ENCODE measurements at places on chromosomes 13 and 19.

DNA sequence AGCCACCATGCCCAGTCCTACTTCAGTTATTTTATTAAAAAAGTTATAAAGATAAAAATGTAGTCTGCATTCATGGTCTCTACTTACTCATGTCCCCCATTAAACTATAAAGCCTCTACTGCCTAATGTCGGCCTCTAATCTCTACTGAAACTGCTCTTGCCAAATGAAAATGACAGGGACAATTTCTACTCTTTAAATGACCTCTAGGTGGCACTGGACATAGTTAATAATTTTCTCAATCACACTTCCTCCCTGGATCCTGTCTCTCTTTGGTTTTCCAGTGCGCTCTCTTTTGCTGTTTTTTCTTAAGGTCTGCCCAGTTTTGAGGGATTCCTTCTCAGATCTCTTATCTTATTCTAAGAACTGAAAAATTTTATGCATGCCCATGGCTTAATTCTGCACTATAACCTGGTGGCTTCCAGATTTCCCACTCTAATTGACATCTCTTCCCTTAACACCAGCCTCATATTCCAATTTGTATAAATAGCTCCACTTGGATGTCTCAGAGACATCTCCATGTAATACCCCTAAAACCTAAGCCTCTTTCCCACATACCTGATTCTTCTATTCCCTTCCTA, 54.3 kb downstream of the MTMR6 start:
- no peak for DNase-seq

DNA sequence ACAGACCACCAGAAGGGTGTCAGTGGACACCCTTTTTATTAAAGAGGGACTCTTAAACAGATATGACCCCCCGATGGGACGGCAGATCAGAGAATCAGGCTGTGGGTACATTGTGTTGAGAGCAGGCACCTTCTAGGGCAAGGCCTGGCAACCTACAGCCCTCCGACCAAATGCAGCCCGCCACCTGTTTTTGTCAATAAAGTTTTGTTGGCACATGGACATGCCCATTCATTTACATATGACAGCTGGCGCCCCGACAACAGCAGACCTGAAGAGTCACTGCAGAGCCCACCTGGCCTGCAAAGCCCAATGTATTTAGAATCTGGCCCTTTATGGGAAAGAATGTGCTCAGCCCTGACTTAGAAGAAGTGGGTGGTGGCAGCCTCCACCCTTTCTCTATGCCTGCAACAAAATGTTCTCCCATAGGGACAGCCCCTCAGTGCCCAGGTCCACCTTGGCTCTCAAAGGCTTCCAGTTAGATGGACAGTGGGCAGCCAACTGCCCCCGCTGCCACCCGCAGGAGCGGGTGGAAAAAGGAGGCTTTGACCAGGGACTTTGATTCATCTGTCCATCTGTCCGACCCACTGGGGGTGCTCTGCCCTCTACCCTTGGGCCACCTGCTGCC, 184.9 kb downstream of the PTPRS start:
- DNase-seq: peak; percentile 23

- no peak for DNase-seq
Measured at GRCh38 chr19:2645826-2646225, 56.7 kb downstream of the GNG7 start.

GRCh38 chr13:97188207-97188606, 33.9 kb upstream of the MBNL2 start:
- DNase-seq: no peak

GRCh38 chr19:1035998-1036621, 3.8 kb upstream of the ABCA7 start:
- no peak for DNase-seq

- DNase-seq: no peak
Measured at GRCh38 chr13:93147298-93147645, 79.3 kb upstream of the GPC6 start.

DNA sequence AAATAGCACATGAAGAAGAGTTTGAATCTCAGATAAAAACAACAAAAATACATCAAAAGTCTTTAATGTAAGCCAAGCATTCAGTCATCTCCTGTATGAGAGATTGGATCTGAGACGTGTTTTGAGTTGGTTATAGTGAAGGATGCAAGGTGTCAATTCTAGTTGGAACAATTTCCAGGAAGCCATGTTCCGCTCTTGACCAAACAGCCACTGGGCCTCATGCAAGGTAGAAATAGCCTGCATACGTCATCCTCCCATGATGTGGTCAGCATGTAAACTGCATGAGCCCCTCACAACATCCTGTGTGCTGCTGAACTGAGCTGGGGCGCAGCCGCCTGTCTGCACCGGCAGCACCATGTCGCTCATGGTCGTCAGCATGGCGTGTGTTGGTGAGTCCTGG, at the start of gene KIR3DL3:
Gene KIR3DL3, plus strand, starts transcription at position 301 of the 400 bp plus-strand sequence. Its CDS starts 55 bp downstream, at position 356.
- no peak for DNase-seq

GRCh38 chr13:47875201-47875600, 125.9 kb downstream of the SUCLA2 start:
- DNase-seq: no peak

GRCh38 chr19:1450735-1451731, 1.1 kb downstream of the APC2 start:
- no peak for DNase-seq

- DNase-seq: no peak
Measured at GRCh38 chr19:6887316-6887715, at the start of gene ADGRE1. Gene ADGRE1 (plus strand): TSS chr19:6887579. CDS start chr19:6887609, 30 bp downstream.

- no peak for DNase-seq
Measured at GRCh38 chr19:41415154-41415571, 12.0 kb downstream of the B3GNT8 start.

- DNase-seq: no peak
Measured at GRCh38 chr13:44710576-44710975, 134.4 kb upstream of the TSC22D1 start.

GRCh38 chr19:5193192-5193591, 147.4 kb downstream of the PTPRS start:
- no peak for DNase-seq

GRCh38 chr19:46878613-46879375, 18.0 kb downstream of the ARHGAP35 start:
- DNase-seq: no peak

GRCh38 chr19:58010507-58010906, 7.9 kb upstream of the ZNF606 start:
- DNase-seq: no peak

DNA sequence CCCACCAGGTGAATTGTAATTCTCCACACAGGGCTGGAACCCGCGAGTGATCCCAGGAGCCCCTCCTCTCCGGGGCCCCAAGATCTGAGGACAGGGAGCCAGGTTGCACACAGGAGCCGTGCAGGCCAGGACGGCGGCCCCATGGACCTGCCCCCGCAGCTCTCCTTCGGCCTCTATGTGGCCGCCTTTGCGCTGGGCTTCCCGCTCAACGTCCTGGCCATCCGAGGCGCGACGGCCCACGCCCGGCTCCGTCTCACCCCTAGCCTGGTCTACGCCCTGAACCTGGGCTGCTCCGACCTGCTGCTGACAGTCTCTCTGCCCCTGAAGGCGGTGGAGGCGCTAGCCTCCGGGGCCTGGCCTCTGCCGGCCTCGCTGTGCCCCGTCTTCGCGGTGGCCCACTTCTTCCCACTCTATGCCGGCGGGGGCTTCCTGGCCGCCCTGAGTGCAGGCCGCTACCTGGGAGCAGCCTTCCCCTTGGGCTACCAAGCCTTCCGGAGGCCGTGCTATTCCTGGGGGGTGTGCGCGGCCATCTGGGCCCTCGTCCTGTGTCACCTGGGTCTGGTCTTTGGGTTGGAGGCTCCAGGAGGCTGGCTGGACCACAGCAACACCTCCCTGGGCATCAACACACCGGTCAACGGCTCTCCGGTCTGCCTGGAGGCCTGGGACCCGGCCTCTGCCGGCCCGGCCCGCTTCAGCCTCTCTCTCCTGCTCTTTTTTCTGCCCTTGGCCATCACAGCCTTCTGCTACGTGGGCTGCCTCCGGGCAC, 3.9 kb downstream of the FFAR1 start:
- DNase-seq: no peak

DNA sequence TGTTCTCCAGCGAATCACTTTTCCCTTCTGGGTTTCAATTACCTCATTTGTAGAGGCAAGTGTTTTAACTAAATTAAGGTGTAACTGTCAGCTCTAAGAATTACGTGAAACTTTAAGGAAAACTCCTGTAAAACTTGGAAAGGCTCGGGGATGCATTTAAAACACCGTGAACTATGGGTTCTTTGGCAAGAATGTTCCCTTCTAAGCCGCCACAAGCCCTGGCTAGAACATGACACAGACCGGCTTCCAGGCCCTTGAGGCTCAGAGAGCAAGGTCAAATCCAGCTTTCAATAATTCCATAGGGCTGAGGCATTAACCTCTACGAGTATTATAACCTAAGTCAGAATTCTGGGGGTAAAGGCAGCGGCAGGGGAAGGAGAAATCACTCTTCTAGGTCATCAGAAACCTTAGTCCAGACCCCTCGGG, 685 bp downstream of the VWA8 start:
- DNase-seq: no peak

DNA sequence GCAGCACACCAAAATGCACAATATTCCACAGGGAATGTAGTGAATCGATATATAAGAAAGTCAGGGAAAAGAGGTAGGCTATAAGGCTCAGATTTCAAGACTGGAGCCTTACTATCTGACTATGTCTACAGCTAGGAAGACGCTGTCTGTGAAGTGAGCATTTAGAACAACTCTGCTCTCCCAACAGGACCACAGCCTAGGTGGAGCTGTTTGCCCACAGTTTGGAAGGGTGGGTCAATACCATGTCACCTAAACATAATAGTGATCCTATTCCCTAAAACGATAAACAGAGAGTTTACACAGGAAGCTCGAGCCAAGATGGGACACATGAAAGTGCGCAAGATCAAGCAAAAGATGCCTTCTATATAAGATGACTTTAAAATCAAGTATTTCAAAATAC, 2486.0 kb upstream of the PCDH20 start:
- DNase-seq: no peak

GRCh38 chr13:42149136-42149535, 100.7 kb downstream of the DGKH start:
- DNase-seq: no peak

DNA sequence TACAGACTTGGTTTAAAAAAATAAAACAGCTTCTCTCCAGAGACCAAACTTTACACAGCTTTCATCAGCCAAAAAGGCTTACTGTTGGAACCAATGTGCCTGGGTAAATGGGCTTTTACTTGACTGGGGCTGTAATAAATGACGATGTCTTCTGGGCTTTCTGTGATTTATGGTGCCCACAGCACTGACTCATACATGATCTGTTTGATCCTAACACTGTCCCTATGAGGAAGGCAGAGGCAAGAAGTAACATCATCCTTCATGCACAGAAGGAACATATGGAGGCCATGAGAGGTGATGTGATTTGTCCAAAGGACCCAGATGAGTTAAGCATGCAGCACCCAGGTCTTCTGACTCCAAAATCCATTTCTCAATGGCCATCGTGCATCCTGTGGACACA, 77.4 kb downstream of the DOCK9 start:
- no peak for DNase-seq

GRCh38 chr13:20157151-20157796, 3.6 kb downstream of the GJA3 start:
- DNase-seq: no peak

GRCh38 chr13:103097366-103097928, 31.2 kb upstream of the SLC10A2 start:
- DNase-seq: no peak

DNA sequence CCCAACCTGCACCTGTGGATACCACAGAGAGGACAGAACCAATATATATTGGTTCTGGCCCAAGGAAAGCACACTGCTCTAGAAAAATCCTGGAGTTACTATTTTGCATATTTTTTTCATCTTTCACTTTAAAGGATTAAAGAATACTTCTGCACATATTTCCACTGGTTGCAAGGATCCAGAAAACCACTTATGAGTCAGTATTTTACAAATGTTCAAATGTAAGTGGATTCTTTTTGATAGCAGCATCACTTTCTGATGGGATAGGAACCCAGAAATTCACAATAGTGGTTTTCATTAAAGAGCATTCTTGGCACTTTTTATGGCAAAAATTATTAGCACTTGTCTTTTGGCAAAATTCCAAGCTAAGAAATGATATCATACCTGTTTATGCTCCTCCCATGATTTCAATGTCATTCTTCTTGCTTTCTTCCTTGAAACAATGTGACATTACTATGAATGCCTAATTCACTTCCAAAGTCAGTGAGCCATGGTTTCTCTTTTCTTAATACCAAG, 38.2 kb downstream of the MZT1 start:
- no peak for DNase-seq

DNA sequence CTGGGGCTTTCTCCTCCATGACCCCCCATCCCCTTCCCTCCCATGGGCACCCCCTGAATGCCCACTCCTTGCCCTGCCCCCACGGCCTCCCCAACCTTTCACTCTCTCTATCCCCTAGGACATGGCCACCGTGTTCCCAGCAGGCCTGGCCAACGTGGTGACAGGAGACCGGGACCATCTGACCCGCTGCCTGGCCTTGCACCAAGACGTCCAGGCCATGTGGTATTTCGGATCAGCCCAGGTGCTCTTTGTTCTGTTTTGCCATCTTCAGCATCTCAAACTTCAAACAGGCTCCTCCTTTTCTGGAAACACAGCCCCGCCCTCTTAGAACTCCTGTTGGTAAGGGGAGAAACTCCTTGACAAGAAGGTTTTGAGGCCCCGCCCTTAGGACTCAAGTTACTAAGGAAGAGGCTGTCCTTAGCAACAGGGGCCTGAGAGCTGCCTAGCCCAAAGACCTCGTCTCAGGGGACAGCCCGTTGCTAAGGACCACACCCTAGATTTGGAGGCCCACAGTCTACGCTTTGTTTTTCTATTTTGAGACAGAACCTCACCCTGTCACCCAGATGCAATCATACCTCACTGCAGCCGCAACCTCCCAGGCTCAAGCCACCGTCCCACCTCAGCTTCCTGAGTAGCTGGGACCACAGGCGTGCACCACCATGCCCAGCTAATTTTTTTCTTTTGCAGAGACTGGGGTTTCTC, 5.1 kb upstream of the FLT3LG start:
- DNase-seq: no peak

- no peak for DNase-seq
Measured at GRCh38 chr13:26996965-26997752, 174.5 kb downstream of the USP12 start.

GRCh38 chr13:110524541-110525257, 36.8 kb downstream of the RAB20 start:
- no peak for DNase-seq

GRCh38 chr13:27374126-27374613, 50.2 kb upstream of the GTF3A start:
- no peak for DNase-seq

DNA sequence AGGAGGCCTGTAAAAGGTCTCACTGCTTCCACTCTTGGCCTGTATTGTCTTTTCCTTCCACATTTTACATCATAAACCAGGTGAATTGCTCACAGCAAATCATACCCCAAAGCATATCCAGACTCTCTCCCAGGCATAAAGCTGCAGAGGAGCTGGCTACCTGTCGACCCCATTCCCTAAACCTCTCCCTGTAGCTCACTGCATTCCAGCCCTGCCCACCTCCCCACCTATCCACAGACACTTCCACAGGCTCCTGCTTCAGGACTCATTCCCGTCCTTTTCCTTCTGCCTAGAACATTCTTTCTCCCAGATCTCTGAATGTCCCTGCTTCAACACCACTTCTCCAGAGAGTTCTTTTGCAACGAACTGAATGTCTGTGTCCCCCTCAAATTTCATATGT, 46.4 kb upstream of the STARD13 start:
- DNase-seq: no peak

Measured in D721Med (cell line).